Pericardium fibroblast (primary cell): ENCODE measurements at places on chromosomes 16 and 17. TPM values are rescaled to one million over a fixed set of nuclear protein-coding genes. Genes with fewer than 3 reads are reported as not detected.

Gene KRT15
- not detected in 2 replicates for total RNA-seq

Gene CES1
- total RNA-seq, result 0.26 and 0.82 TPM in 2 replicates

Gene SGCA
- 0.26 and 0.47 TPM in 2 replicates for total RNA-seq

Gene FBXW10B
- total RNA-seq, result not detected in 2 replicates

Gene AOC3
- 2.3 and 2.6 TPM in 2 replicates for total RNA-seq

Gene CDH3
- total RNA-seq, result 0.17 and 0.47 TPM in 2 replicates

Gene RDM1
- 0.70 TPM in 1 of 2 replicates, not detected in the other for total RNA-seq

Gene GPR142
- not detected in 2 replicates for total RNA-seq

Gene TMEM220
- total RNA-seq, result 1.5 and 5.1 TPM in 2 replicates

Gene EVPLL
- not detected in 2 replicates for total RNA-seq

Gene OSBPL7
- 6.4 and 10.0 TPM in 2 replicates for total RNA-seq

Gene ASGR2
- not detected in 2 replicates for total RNA-seq

Gene ABR
- 42.1 and 43.1 TPM in 2 replicates for total RNA-seq

Gene TEX14
- total RNA-seq, result 0.17 TPM in 1 of 2 replicates, not detected in the other

Gene EIF3CL
- total RNA-seq, result 58.1 and 103 TPM in 2 replicates

Gene SPNS3
- not detected in 2 replicates for total RNA-seq

Gene TMEM235
- not detected in 2 replicates for total RNA-seq

Gene ITGB3
- total RNA-seq, result 3.7 and 11.1 TPM in 2 replicates

Gene KRT40
- total RNA-seq, result not detected in 2 replicates

Gene RGS11
- total RNA-seq, result 0.94 and 3.4 TPM in 2 replicates

Gene PPY
- not detected in 2 replicates for total RNA-seq
